NCI-H1105 treated with DMSO at 0.1 percent for 48 hours (cell line): ENCODE measurements at places on chromosomes 5 and 9.

- no peak for DNase-seq
Observed at GRCh38 chr5:131081374-131081773, 83.7 kb downstream of the HINT1 start.

GRCh38 chr9:122860319-122861142 is 32.1 kb upstream of the PDCL start:
- DNase-seq: no peak

DNA sequence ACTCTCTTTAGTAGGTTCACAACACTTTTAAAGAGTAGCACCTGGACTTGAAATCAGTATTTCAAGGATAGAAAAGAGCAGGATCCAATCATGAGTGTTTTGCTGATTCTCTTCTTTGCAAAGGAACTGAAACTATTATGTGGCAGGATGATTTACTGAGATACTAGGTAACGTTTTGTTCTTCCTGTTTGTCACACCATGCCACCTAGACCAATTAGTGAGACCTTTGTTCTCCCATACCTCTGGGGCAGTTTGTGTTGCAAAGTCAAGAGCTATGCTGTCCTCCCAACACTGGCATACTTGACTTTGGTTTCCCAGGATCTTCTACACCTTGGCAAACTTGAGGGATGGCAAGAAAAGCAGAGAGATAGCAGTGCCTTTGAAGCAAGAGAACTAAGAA is 43.4 kb downstream of the PPP1R2B start:
- no peak for DNase-seq

- DNase-seq: peak; percentile 83
Observed at GRCh38 chr5:125409861-125410536, 663.6 kb upstream of the ZNF608 start.

- DNase-seq: peak; percentile 24
Observed at GRCh38 chr9:82894961-82895821, 167.8 kb downstream of the RASEF start.

- no peak for DNase-seq
Observed at GRCh38 chr5:60369391-60369790, 330.6 kb downstream of the DEPDC1B start.

DNA sequence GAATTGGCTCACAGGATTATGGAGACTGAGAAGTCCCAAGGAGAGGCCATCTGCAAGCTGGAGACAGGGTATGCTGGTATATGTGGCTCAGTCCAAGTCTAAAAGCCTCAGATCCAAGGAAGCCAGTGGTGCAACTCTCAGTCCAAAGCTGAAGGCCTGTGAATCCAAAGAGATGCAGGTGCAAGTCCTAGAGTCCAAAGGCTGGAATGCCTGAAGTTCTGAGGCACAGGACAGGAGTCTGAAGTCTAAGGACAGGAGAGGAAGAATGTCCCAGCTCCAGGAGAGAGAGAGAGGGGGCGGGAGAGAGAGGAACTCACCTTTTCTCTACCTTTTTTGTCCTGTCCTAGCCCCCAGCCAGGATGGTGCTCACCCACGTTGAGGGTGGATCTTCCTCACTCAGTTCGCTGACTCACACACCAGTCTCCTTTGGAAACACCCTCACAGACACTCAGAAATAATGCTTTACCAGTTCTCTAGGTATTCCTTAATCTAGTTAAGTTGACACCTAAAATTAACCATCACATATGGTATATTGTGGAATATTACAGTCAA is 49.6 kb downstream of the KCNN2 start:
- DNase-seq: no peak

- DNase-seq: no peak
Observed at GRCh38 chr5:92353107-92354030, 970.3 kb upstream of the ARRDC3 start.

DNA sequence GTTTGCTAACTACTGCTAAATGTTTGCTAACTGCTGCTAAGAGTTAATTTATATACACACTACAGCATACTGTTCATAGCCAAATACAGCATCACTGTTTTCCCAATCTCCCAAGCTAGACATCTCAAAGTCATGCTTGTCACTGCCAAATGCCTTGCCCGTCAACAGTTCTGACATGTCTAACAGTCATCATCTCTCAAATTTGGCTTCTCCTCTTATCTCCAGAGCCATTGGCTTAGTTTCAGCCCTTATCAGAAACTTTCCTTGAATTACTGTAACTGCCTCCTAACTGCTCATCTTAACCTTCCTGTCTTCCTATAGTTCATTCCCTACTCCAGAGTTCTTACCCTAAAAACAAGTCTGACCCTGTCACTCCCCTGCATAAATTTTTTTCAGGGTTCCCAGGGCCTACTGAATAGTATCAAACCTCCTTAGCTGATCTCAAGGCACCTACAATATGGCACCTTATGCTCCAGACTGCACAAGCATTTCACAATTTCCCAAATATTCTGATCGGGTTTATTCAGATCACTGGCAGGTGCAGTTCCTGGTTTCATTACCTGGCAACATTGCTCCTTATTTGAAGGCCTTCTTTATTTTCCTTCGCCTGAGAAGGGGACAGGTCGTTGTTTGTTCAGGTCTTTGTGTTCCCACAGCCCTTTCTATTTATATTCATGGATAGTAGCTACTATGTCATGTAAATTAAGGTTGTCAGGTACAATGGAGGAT is 55.9 kb upstream of the ANKRD55 start:
- no peak for DNase-seq

DNA sequence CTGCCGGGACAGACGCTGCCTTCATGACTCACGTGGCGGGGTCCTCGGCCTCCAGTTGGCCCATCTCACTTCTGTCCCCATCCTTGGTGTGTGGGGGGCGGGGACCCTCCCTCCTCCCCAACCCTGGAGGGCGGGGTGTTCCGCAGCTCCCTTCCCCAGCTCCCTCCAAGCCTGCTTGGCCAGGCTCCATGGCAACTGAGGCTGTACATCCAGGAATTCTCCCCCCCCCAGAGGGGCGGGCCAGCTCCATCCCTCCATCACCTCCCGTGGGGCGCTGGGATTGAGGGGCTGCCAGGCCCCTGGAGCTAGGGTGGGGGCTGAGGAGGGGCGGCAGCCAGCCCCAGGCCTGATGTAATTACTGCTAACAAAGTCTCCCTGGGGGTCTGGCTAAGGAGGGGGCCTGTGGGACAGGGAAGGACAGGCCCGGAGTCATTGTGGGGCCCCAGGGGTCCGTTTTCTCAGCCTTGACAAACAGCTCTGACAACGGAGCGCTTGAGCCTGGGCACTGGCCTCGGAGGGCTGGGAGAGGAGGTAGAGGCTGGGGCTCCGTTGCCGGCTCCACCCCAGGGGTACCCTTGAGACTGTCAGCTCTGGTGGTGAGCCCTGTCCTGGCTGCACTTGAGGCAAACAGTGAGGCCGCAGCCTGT is 8.0 kb downstream of the DIPK1B start:
- DNase-seq: no peak

DNA sequence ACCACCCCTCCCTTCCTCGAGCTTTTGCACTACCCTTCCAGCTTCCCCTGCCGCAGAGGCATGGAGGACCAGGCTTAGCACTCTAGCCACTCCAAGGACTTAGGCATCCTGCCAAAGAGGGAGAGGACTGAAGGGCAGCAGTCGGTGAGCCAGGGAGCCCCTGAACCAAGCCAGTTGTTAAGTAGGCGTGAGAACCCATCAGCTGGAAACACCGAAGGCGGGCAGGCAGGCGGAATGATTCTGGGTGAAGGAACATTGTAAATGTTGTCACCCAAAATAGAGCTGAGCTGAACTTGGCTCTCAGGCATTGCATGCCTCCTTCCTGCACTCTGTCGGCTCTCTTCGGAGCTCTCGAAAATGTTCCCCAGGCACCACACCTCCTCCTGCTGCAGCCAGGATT is 42.8 kb downstream of the NRG2 start:
- DNase-seq: peak; percentile 31

- DNase-seq: no peak
Observed at GRCh38 chr5:84487963-84488362, 103.3 kb upstream of the EDIL3 start.

GRCh38 chr5:72523960-72524582 is 16.9 kb upstream of the ZNF366 start:
- DNase-seq: no peak

- DNase-seq: no peak
Observed at GRCh38 chr5:102691434-102691833, 63.7 kb upstream of the PAM start.

- DNase-seq: no peak
Observed at GRCh38 chr9:88905506-88905905, 85.8 kb upstream of the S1PR3 start.

- DNase-seq: peak; percentile 95
Observed at GRCh38 chr5:14011089-14012020, 66.9 kb upstream of the DNAH5 start.
